ENCODE measurements at places on chromosomes 1 and 21. TPM values are rescaled to one million over a fixed set of nuclear protein-coding genes. Genes with fewer than 3 reads are reported as not detected.

- no peak for DNase-seq
These were observed 44.7 kb upstream of the PAXBP1 start for GRCh38 chr21:32816261-32816660.

Gene PIK3CD
- 3.5 TPM for total RNA-seq

Gene AMPD2
- total RNA-seq = 60.3 TPM

- no peak for DNase-seq
These were observed 594.6 kb upstream of the ZP4 start for GRCh38 chr1:238485057-238485911.

- DNase-seq = no peak
These were observed 220.3 kb upstream of the LYPLAL1 start for GRCh38 chr1:218953386-218953785.

DNA sequence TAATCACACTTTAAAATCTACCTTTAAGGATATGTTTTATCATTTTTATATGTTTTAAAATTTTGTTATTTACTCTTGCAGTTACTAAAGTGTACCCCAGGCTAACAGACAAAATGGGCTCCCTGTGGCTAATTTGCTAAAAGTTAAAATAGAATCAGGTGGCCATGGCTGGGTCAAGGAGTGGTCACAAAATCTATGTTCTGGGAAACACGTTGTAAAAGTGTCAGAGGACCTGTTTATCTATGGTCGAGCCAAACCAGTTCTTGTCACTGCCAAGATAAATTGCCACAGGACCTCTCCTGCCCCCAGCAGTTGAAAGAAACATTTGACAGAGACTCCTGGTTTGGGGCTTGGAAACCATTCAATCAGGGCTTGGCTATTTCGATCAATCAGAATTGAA is 21.2 kb upstream of the TTLL7 start:
- DNase-seq = peak; percentile 22

DNA sequence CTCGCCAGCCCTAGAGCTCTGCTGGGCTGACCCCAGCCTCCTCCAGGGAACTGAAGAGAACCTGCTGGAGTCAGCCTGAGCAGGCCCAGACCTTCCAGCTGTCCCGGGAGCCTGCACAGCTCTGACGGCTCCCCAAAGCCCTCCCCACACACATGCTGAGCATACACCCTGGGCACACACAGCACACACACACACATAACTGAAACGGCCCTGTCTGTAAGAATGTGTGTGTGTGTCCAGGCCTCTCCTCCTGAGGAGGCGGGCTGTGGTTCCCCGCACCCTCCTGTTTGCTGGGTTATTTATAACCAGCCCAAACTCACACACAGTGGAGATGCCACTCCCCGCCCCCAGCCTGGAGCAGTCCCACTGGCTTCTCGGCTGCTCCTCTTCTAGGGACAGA is 20.2 kb downstream of the SDC3 start:
- DNase-seq = no peak

- DNase-seq = no peak
These were observed 18.8 kb downstream of the ELF3 start for GRCh38 chr1:202029171-202029665.

Gene CGN
- 118 TPM for total RNA-seq

Gene JAM2
- 9.5 TPM for total RNA-seq

All from colonic mucosa (tissue), 4 donors.